ENCODE measurements at places on chromosomes 2 and 18. TPM values are rescaled to one million over a fixed set of nuclear protein-coding genes. Genes with fewer than 3 reads are reported as not detected.

- DNase-seq: no peak
Observed at GRCh38 chr18:78856569-78857313, 122.9 kb upstream of the SALL3 start.

DNA sequence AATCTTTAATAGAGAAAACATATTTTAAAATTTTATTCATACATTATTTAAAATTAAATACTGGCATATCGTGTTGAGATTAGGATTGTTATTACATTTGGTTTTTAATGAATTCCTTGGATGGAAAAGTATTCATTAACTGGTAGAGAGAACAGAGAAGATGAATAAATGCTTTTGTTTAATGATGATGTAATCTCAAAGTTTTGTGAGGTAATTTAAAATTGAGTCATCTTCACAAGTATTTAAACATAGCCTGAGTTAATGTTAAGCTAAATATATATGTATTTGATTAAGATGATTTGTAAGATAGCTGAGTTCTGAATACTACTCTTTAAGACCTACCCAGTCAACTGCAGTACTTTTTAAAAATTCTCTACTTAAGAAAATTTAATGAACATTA, 713.4 kb upstream of the VRK2 start:
- DNase-seq: no peak

- DNase-seq: no peak
Observed at GRCh38 chr2:26292646-26293045, 47.9 kb downstream of the HADHB start.

DNA sequence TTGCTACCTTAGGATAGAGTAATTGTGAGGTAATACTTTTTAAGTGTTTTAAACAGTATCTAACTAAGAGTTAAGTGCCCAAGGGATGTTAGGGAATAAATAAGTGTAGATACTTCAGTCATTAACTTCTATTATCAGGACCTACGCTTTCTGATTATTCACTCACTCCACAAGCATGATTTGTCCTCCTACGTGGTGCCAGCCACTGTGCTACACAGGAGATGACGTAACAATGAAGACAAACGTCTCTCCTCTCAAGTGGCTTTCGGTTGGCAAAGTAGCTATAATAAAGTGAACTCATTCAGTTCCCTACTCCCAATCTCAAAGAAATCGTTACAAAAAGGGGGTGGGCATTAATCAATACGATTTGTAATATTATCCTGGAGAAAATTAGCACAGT, 100.9 kb upstream of the SETBP1 start:
- no peak for DNase-seq

GRCh38 chr2:161725297-161725696, 101.1 kb downstream of the SLC4A10 start:
- DNase-seq: no peak

The ALPP gene
- 0.06 TPM for total RNA-seq

- no peak for DNase-seq
Observed at GRCh38 chr2:136257893-136258292, 139.9 kb upstream of the CXCR4 start.

The SLC5A7 gene
- 3.7 TPM for total RNA-seq

DNA sequence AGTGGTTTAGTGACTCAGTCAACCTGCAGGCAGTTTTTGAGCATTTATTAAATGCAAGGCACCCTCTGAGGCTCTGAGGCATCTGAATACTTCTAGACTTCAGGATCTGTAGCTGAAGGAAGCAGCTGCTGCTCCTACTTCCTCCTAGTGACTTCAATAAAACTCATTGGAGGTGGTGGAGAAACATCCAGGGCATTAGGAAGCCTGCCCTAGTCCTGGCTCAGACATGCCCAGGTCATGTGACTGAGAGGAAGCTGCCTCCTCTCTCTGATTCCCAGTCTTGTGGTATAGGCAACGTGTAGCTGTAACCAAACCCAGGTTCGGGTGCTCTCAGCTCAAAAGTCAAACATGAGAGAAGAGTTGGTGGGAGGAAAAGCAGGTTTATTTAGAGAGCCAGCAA, 287.2 kb upstream of the GYPC start:
- DNase-seq: no peak

The BAZ2B gene
- 155 TPM for total RNA-seq

The DNAH6 gene
- 7.8 TPM for total RNA-seq

GRCh38 chr2:191249156-191249813, 4.1 kb downstream of the MYO1B start:
- DNase-seq: no peak

- DNase-seq: no peak
Observed at GRCh38 chr2:112665113-112665780, 19.5 kb downstream of the SLC20A1 start.

DNA sequence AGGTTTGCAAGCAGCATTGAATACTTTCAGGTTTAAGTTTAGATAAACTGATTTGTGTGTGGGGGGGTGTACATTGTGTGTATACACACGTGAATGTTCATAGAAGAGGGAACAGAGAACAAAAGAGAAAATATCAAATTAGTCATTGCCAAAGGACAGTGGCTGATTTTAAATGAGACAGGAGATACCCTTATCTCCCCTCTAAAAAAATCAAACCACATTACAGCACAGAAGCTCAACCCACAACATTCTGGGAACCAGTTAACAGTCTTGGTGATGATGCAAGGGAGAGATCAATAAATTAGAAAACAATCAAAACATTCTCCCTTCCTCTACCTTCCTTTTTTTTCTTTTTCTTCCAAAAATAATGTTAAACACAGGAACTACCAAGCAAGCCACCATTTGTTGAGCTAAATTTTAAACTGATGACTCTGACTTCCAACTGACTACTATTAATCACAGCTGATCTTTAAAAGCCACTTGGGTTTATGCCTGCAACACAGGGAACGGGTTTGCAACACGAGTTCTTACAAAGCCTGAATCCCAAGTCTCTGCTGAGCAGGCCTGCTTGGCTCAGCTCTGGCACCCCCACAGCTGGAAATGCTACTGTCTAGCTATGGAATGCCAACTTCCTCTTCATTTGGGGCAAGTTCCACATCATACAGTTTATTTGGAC, 119.2 kb upstream of the ACVR1C start:
- no peak for DNase-seq

GRCh38 chr2:137168552-137168951, 403.2 kb downstream of the THSD7B start:
- no peak for DNase-seq

- DNase-seq: no peak
Observed at GRCh38 chr2:37425408-37425807, 81.0 kb downstream of the QPCT start.

GRCh38 chr2:147860009-147860408, 15.2 kb downstream of the ACVR2A start:
- no peak for DNase-seq

- DNase-seq: no peak
Observed at GRCh38 chr18:267380-267687, 513 bp downstream of the THOC1 start.

DNA sequence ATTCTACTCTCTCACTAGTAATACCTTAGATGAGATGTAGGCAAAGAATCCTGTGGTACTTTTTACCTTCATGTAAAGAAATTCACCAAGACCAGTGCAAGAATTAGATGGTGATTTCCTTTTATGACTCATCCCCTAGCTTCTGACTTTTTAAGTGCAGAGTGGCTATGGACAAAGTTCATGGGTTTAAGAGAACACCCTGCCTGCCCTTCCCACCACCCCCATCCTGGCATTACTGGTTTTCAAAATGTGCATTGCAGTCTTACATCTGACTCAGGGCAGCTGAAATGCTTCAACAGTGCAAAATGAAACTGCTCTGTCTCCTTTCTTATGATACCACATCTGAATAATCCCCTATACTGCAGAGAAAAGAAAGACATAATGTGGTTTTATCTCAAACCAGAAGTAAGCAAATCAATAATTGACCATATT, 22.6 kb downstream of the MAIP1 start:
- DNase-seq: no peak

- DNase-seq: no peak
Observed at GRCh38 chr2:210517264-210517663, 39.1 kb upstream of the CPS1 start.

GRCh38 chr2:204051476-204051875, 114.9 kb downstream of the ICOS start:
- no peak for DNase-seq

DNA sequence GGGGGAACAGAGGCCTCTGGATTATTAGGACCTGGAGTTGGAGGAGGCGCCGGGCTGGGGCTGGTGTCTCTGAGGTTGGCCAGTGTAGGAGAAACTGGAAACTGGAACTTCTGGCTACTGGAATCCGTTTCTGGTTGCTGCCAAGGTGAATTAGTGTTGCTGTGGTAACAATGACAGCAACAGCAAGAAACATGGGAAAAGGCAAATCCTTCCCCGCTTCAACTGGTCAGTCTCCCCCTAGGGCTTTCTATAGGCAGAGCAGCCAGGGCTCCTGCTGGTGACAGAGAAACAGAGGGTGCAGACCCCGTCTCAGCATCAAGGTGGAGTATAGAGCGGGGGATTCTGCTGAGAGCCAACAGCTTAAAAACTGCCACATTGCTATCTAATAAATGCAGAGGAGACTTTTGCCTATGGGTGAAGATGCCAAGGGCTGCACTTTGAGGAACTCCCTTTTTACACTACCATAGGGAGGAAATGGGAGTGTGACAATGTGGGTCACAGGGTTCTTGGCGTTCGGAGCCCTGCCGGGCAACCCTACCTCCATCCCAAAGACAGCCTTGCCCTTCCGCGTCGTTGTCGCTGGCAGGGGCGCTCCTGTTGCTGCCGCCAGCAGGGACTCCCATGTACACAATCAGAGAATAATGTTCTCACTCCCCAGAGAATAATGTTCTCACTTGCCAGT, 81.4 kb upstream of the CABLES1 start:
- no peak for DNase-seq

The DYNAP gene
- total RNA-seq: not detected

DNA sequence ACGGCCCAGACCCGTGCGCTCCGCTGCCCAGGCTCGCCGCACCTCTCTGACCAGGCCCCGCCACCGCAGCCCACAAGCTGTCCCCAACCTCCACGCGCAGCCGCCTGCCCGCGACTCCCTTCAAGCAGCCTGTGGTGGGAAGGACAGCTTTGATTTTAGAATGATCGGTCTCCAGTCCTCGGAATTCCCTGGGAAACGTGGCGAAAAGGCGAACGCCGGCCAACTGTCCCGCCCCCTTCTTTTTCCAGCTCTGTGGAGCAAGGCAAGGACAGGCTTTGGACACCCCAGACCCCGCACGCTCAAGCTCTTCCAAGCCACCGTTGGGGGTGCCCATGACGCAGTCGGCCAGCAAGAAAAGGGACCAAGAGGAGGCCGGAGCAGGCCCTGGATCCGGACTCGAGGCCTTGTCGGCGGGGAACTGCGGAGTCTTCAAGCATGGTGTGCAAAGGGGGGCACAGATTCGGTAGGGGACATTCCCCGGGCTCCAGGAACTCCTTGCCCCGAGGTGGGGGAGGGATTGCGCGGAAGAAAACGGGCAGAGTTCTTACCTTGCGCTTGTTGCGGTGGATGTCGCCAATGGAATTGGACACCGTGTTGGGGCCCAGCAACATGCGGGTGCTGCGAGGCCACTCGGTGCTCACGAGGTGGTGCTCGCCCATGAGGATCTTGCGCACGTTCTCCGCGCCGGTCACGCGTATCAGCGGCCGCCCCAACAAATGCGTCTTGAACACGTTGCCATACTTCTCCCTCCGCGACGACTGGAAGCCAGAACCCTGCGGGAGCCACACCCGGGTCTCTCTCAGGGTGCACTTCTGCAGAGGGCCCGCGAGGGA, 4.0 kb downstream of the CYP26B1 start:
- peak; percentile 57 for DNase-seq

GRCh38 chr2:154688373-154688772, 10.1 kb upstream of the KCNJ3 start:
- no peak for DNase-seq

The STEAP3 gene
- total RNA-seq: 0.94 TPM

GRCh38 chr2:32894119-32894728, 52.5 kb upstream of the LTBP1 start:
- DNase-seq: no peak

DNA sequence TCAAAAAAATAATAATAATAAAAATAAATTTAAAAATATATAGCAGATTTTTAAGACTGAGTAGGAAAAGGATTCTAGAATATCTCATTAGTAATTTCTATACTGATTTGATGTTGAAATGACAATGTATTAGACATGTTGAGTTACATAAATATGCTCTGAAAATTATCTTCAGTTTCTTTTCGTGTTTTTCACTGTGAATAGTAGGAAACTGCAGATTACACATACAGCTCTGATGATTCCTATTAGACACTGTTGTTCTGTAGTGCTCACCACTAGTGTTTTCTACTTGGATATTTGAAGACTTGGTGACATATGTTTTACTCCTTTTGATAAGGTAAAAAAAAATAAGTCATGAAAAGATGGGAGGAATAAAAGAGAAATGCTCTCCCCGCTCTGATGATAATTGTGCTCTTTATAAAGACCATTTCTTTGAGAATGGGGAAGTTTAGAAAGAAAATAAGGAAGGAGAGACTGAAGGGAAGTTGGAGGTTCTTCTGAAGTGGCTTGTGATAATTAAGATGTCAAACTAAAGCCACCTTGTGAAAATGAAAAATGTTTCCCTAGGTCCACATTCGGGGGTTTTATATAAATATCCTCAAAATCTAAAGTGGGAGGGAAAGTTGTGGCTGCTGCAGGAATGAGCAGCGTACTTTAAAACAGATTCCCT, 52.9 kb downstream of the SLC9A2 start:
- DNase-seq: no peak

DNA sequence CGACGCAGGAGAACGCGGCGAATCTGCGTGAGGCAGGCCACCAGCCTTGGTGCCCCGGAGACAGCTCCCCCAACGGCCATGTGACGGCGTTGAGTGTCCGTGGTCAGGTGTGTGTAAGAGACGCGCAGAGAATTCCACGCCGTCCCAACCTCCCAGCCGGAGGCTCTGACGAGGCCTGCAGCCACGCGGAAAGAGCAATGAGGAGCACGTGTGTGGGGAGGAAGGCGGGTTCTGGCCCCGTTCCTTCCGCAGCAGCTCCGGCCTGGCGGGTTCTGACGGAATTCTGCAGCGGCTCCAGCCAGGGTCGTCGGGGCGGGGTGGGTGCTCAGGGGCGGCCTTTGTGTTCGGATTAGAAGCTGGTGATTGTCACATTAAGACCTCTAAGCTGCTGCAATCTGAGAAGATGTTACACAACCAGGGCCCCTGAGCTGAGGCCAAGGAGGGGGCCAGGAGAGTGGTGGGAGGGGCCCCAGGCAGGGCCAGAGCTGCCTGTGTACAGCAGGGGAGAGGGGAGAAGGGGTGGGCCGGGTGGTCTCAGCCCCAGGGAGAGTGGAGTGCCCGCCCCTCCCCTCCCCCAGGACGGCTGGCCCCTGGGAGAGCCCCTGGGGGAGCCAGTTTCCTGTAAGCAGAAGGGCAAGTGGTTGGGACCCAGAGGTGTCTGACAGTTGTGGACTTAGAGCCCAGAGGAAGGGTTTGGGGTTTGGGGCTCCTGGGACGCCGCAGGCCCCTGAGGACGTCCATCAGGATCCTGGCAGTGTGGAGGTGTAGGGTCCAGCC, 5.1 kb upstream of the GAL3ST2 start:
- no peak for DNase-seq

GRCh38 chr18:39681061-39681460, 2115.5 kb upstream of the CELF4 start:
- no peak for DNase-seq

The MYO1B gene
- total RNA-seq: 67.6 TPM
